ENCODE measurements at places on chromosomes 12 and 14.

DNA sequence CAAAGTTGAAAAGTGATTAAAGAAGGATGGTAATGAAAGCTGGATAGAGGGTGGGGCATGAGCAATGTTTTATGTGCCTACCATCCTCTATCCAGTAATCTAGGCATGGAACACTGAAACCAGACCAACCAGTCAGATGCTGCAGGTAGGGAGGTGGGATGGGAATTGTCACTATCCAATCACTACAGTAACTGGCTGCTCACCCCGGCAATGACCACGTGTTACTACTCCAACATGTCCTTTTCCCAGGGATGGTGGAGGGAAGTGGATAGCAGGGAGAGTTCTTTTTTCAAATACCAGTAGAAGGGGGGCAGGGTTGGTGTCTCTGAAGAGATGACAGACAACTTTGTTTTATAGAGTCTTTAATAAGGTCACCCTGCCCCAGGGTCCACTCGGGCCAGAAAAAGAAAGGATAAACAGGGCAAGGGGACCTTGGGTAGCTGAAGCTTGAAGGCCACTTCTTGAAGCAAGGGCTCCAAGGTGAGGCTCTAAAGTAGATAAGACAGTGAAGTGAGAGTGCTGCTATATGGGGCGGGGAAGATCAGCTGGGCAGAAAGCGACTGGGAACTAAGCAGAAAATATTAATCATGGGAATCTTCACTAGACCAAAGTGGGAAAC is 14.7 kb upstream of the CDH24 start:
- no peak for DNase-seq

DNA sequence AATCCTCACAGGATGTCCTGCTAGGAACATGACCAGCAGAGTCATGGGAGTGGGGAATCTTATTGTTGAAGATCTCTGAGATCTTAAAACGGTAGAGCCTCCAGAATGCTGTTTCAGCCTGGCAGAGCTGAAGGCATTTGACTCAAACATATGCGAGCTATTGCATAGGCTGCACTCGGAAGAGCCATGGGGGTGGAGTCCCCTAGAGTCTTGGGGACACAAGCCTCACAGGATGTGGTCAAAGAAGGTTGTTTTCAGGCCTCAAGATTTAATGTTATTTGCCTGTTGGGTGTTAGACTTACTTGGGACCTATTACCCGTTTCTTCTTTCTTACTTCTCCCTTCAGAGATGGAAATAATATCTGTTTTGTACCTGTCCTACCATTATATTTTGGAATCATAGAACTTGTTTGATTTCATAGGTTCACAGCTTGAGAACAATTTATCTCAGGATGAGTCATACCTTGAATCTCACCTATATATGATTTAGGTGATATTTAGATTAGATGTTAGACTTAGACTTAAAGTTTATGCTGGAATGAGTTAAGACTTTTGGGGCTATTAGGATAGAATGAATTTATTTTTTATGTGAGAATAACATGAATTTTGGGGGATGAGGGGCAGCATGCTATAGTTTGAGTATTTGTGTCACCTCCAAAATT is 172.2 kb upstream of the ATP2B1 start:
- peak; percentile 34 for DNase-seq

- DNase-seq, result no peak
Observed at GRCh38 chr12:105175397-105175990, 60.5 kb downstream of the APPL2 start.

GRCh38 chr12:125143491-125143890 is 78.3 kb downstream of the AACS start:
- no peak for DNase-seq

DNA sequence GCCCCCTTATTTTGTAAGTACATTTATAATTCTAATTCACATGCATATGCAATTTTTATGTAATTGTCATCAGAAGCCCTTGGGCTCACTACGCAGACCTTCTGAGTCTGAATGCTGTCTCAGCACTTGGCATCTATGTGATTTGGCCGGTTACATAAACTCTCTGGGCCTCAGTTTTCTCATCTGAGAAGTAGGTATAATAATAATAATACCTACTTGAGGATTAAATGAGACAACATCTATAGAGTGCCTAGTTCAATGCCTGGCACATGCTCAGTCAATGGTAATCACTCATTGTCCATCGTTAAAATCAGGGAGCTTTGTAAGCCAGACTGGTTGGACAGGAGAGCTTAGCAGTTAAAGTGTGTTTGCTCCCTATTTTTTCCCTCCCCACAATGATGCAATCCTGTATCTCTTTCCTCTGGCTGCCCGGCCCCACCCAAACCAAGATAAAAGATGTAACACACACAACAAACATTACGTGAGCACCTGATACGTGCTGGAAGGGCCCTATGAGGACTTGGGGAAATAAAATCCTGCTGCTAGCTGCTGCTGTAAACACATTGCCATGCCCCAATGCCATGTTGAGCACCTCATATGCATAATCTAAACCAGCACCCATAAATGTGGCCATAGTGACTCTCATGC is 235.0 kb downstream of the CRADD start:
- DNase-seq, result no peak

- DNase-seq, result no peak
Observed at GRCh38 chr14:58200846-58201245, 897 bp downstream of the ACTR10 start.

GRCh38 chr12:2997989-2998670 is 38.9 kb downstream of the TEAD4 start:
- no peak for DNase-seq

DNA sequence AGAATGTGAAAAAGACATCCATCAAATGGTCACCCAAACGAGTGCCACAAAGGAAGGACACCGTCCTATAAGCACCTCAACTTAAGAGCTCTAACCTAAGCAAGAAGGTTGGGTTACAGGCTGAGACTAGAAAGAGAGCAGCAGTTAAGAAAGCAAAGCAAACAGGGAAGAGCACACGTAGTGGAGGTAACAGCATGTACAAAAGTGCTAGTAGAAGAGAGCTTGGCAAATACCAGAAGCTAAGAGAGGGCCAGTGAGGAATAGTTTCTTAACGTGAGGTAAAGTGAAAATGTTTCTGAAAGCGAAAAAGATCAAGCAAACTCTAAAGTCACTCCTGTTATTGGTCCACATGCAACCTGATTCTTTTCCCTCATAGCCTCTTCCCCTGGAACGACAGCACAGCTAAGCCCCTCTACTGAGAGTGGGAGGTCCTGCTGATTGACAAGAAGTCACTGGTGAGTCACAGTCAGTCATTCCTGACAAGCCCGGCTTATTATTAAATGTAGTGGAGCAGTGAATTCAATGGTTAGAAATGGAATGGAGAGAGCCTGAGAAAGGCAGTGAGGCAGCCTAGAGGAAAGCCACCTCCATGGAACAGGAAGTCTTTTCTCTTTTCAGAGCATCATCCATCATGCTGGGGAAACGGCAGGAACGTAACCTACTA is 204.4 kb downstream of the SLC25A21 start:
- no peak for DNase-seq

- no peak for DNase-seq
Observed at GRCh38 chr14:97581016-97581415, 783.8 kb downstream of the VRK1 start.

- DNase-seq, result no peak
Observed at GRCh38 chr14:100297320-100298300, 8.6 kb downstream of the SLC25A29 start.

DNA sequence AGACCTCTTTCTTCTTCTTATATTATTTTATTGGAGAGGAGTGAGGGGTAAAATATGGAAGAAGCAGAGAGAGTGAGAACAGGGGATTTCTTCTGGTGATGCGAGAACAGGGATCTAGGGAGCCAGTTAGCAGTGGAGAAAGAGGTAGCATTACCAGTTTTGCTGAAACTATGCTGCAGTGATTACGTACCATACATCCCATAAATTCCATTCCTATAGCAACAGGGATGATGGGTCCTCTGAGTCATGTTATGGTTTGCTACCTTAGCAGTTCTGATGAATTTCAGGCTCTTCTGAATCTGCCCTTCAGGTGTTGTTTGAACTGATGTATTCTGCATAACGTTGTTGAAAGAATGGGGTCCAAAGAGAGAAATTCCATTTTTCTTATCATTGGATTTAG is 625.4 kb upstream of the LRFN5 start:
- no peak for DNase-seq

DNA sequence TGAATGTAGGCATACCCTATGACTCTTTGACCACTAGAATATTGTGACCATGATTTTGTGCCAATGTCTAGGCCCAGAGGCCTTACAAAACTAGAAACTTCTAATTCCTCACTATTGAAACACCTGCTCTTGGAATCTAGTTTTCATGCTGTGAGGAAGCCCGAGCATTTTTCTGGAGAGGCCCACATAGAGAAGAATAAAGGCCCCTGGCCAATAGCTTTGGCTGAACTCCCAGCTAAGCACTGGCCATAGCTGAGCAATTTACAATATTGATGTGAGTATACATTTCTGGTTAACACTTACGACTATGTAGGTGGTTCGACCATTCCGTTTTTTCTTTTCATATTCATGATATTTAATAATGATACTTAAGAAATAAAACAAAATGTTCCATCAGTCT is 190.3 kb downstream of the KCNH5 start:
- DNase-seq, result no peak

DNA sequence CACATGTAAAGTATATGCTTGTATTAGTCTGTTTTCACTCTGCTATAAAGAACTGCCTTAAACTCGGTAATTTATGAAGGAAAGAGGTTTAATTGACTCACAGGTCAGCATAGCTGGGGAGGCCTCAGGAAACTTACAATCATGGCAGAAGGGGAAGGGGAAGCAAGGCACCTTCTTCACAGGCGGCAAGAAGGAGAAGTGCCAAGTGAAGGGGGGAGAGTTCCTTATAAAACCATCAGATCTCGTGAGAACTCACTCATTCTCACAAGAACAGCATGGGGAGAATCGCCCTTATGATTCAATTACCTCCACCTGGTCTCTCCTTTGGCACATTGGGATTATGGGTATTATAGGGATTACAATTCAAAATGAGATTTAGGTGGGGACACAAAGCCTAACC is 229.5 kb upstream of the PLXNC1 start:
- no peak for DNase-seq

GRCh38 chr14:70999117-70999516 is 91.9 kb downstream of the PCNX1 start:
- DNase-seq, result no peak

- no peak for DNase-seq
Observed at GRCh38 chr12:108147279-108147678, 18.2 kb downstream of the WSCD2 start.

- no peak for DNase-seq
Observed at GRCh38 chr12:42482041-42482747, 107.4 kb downstream of the PRICKLE1 start.

- DNase-seq, result no peak
Observed at GRCh38 chr14:89564286-89564957, 147.4 kb upstream of the FOXN3 start.

DNA sequence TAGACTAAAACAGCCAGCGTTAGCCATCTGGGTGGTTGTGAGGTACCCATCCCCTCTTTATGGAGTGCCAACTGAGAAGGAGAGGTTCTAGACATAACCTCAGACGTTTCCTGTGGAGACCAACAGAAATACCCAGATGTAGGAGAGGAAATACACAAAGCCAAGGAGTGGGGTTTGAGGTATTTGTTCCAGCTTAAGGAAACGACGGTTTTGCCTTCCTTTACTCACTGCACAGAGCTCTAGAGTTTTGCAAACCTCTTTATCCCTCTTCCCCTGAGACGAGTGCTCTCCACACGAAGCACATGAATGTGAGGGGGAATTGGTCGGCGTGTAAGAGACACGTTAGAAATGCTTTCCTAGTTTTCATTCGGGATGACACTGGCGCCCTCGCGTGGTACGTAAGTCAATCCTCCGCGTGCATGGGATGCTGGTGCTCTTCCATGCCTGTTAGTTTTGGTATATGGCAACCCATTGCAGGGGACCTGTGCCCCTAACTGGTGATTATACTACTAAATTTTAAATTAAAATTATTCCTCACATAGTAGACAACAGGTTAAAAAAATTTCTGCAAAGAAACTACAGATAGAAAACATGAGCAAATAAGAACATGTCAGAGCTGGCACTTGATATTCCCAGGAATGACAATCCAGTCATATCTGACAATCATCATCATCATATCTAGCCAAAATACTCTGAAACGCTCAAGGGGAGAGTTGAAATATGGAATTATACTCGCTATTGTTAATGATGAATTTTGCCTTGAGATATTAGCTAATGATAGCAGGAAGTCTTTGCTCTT is 121.7 kb downstream of the PPM1H start:
- peak; percentile 27 for DNase-seq

- no peak for DNase-seq
Observed at GRCh38 chr14:35897616-35898111, 71.5 kb downstream of the BRMS1L start.

GRCh38 chr14:83660597-83660996 is 1869.3 kb upstream of the FLRT2 start:
- no peak for DNase-seq

- no peak for DNase-seq
Observed at GRCh38 chr12:89919241-89919906, 210.7 kb upstream of the ATP2B1 start.

- no peak for DNase-seq
Observed at GRCh38 chr12:62799126-62799736, 135.7 kb downstream of the PPM1H start.

- DNase-seq, result no peak
Observed at GRCh38 chr14:23487216-23487615, 17.7 kb downstream of the NGDN start.

- DNase-seq, result no peak
Observed at GRCh38 chr14:73785336-73785833, 66.2 kb upstream of the PTGR2 start.

GRCh38 chr12:109630815-109631214 is 57.2 kb downstream of the MVK start:
- no peak for DNase-seq

GRCh38 chr14:85060121-85060520 is 469.8 kb upstream of the FLRT2 start:
- DNase-seq, result no peak
